ENCODE measurements at places on chromosomes 2 and 18. TPM values are rescaled to one million over a fixed set of nuclear protein-coding genes. Genes with fewer than 3 reads are reported as not detected.

The ARHGEF33 gene
- 1.6 TPM for total RNA-seq

The ITGB6 gene
- total RNA-seq, result not detected

The TLK1 gene
- 34.1 TPM for total RNA-seq

The IL37 gene
- not detected for total RNA-seq

The ANKRD39 gene
- total RNA-seq, result 12.6 TPM

The TSPYL6 gene
- not detected for total RNA-seq

The SERPINB2 gene
- total RNA-seq, result 122 TPM

The MYO3B gene
- total RNA-seq, result not detected

The CROCC2 gene
- total RNA-seq, result not detected

The STARD6 gene
- total RNA-seq, result not detected

The SERPINB5 gene
- total RNA-seq, result not detected

The NTSR2 gene
- 0.28 TPM for total RNA-seq

The IL1A gene
- total RNA-seq, result 2.2 TPM

DNA sequence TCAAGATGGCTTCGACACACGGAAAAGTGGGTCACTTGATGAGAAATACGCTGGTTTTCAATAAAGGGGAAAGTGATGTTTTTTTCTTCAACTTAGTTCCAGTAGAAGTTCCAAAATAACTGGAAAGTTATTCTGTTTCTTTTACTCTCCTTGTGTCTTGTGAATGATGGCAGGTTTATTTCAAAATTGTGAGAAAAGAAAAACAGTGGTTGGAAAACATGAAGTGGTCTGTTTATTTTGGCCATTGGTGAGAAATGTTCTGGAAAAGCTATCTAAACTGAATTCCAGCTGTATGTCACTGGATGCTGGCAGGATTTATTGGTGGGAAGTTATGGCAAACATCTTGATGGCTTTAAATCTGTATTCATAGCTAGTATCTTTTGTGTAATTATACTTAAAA, 484.1 kb downstream of the DCC start:
- DNase-seq, result no peak

DNA sequence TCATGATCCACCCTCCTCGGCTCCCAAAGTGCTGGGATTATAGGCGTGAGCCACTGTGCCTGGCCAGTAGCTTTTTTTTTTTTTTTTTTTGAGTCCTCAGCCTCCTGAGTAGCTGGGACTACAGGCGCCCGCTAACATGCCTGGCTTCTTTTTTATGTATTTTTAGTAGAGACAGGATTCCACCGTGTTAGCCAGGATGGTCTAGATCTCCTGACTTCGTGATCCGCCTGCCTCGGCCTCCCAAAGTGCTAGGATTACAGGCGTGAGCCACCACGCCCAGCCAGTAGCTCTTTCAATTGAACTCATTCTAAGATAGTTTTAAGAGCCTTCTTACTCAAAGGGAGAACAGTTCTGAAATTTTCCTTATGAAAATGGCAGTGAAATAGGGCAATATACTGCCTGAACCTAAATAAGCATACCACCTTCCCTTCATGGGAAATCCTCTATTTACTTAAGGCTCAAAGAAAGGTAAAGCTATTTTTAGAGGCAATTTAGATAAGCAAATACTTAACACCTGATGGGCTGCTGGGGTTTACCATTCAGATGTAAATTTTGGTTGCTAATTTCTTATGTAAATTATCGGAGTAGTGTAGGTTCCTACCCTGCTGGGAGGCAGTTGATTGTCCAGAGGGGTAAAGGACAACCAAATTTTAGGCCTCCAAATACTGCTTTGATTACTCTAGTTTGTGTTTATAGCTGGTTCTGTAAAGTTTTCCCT, 144.7 kb downstream of the GREB1L start:
- DNase-seq, result no peak

DNA sequence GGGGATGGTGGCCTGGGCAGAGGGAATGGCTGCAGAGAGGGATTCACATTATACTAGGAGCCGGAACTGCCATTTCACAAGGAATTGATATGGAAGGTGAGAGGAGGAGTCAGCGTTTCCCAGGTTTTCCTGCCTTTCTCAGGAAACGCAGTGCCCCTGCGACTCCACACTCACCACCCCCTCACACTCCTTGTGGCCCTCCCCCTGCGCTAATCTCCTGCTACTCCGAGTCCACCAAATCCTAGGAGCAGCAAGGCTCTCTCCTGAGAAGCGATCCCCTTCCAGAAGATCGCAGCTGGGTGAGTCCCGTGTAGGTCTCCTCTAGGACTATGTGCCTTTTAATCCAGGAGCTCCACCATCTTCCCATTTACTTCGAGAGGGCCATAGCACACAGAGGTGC, 140.6 kb downstream of the VAPA start:
- no peak for DNase-seq

- no peak for DNase-seq
Measured at GRCh38 chr2:79223539-79223938, 64.0 kb upstream of the REG3A start.

- no peak for DNase-seq
Measured at GRCh38 chr2:102979429-102979828, 217.6 kb downstream of the TMEM182 start.

GRCh38 chr2:47014564-47015051, 99.0 kb upstream of the MCFD2 start:
- no peak for DNase-seq

DNA sequence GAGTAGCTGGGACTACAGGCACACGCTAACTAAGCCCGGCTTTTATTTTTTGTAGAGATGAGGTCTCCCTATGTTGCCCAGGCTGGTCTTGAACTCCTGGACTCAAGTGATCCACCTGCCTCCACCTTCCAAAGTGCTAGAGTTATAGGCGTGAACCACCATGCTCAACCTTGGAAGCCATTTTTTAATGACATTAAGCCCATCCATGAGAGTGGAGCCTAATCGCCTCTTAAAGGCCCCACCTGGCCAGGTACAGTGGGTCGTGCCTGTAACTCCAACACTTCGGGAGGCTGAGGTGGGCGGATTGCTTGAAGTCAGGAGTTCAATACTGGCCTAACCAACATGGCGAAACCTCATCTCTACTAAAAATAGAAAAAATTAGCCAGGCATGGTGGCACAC, 41.6 kb upstream of the TFCP2L1 start:
- no peak for DNase-seq

GRCh38 chr2:198135481-198135934, 331.1 kb downstream of the PLCL1 start:
- DNase-seq, result no peak

- DNase-seq, result no peak
Measured at GRCh38 chr2:39492095-39492590, 55.1 kb upstream of the MAP4K3 start.

GRCh38 chr2:10368491-10369231, 66.0 kb downstream of the HPCAL1 start:
- no peak for DNase-seq

- no peak for DNase-seq
Measured at GRCh38 chr2:105320651-105321215, 8.8 kb downstream of the TGFBRAP1 start.

DNA sequence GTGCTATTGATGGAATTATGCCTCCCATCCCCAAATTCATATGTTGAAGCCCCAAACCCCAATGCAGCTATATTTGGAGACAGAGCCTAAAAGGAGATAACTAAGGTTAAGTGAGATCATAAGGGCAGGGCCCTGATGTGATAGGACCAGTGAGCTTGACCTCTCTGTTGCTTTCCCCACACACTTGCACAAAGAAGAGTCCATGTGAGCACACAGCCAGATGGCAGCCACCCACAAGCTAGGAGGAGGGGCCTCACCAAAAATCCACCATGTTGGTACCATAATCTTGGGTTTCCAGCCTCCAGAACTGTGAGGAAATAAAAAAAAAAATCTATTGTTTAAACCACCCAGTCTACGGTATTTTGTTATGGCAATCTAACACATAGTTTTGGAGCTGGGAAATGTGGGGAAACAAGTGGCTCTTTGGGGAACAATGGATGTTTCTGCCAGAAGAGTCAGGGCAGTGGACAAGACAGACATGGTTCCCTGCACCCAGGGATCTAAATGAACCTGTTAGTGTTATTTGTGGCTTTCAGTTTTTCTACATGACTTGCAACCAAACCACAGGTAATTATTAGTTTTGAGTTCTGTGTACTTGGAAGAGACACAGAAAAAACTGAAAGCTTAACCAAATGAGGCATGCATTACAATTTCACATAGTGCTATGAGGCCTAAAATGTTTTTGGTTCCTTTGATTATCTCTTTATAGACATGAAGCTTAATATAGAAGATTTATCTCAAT, 259.1 kb downstream of the LTBP1 start:
- no peak for DNase-seq

GRCh38 chr18:48944634-48945033, 6.1 kb downstream of the SMAD7 start:
- no peak for DNase-seq

DNA sequence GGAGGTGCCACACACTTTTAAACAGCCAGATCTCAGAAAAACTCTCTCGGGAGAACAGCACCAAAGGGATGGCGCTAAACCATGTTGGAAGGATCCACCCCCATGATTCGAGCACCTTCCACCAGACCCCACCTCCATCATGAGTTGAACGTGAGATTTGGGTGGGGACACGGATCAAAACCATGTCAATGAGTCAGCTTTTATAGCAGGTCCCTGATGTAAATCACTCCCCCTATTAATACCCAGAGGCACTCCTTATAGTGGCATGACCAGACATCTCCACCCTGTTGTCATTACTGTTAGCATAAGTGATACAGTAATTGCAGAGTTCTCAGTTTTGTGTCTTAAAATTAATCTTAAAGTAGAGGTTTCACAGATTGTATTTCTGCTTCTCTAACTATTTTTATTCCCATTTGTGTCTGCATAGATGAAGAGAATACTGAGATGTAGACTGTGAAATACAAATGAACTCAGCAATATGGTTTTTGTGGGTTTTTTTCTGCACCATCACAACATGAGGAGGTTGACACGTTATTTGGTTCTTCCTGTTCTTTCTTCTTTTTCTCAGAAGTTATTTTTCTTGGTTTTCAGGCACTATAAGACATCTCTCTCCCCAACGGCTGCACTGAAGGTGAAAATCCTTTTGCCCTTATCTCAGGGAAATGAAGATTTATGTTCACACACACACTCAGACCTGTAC, 218.2 kb downstream of the ARL4C start:
- DNase-seq, result no peak

- no peak for DNase-seq
Measured at GRCh38 chr2:177165721-177166711, 46.6 kb upstream of the HNRNPA3 start.

DNA sequence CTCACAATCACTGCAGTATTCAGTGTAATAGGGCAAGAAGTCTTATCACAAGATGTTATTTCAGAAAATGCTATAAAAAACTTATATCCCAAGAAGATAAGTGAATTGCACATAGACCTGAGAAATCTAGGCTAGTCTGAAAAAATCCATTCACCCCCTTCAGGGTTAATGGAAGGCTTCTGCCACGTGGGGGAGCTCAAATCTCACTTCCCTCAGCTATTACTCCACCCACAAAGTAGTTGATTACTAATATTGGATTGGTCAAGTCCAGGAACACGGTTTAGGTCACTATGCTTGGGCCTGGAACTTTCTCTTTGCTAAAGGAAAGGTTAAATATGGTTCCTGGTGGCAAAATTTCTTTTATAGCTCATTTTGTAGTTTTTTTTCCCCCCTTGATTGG, 51.2 kb upstream of the ADAM23 start:
- DNase-seq, result no peak

- DNase-seq, result no peak
Measured at GRCh38 chr2:195428673-195429072, 228.4 kb upstream of the SLC39A10 start.

DNA sequence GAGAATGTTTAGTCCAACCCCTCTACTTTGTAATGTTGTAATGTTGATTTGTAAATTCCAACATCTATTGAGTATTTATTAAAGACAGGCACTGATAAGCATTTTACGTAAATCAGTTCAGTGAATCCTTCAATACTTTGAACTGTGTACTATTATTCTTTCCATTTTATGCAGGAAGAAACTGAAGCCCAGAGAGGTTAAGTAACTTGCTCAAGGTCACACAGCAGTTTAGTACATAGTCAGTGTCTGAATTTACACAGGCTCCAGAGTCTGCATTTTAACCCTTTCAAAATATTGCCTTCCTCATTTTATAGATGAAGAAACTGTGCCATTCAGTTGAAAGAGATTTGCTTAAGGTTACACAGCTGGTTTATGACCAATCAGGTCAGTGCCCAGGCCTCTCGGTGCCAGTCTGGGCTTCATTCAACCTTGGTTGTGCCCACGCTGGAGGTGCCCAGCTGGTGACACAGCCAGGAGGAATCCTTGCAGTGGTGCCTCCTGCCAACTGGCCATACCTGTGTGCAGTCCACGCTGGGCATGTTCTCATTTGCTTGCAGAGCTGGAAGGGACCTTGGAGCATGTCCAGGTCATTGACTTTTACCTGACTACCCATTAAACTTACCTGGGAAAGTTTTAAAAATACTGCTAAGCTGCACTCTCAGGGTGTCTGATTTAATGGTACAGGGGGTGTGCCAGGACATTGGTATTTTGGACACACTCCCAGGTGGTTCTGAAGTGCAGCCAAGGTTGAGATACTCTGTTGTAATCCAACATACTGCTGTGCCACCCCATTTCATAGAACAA, 74.3 kb upstream of the CYRIA start:
- no peak for DNase-seq

DNA sequence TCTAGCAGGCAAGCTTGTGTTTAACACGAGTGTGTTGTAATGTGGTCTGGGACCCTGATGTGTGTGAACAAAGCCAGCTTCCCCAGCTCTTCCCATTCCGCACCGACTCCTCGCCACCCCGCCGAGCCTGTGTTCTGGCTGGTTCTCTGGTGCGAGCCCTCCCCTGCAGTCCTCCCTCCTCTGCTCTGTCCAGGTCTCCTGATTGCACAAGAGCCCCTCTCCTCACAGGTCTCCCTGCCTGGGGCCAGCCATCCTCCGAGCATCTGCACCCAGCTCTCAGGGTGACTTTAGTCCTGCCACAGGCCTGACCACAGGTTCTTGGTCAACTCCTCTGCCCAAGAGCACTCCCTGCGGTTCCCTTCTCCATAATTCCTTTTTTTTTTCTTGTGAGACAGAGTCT, 13.2 kb downstream of the SLC66A3 start:
- no peak for DNase-seq

Data from omental fat pad (tissue), 4 donors.